PC-9 (cell line): ENCODE measurements at places on chromosomes 16 and 17. TPM values are rescaled to one million over a fixed set of nuclear protein-coding genes. Genes with fewer than 3 reads are reported as not detected.

Gene GRIN2A
- total RNA-seq: not detected in 2 replicates

- no peak overlapping the region for H3K27ac ChIP-seq
- H3K36me3 ChIP-seq: no peaks in the 10 kb centered on the region
- H3K27me3 ChIP-seq: peaks cover 41% of the 10 kb centered on the region
Observed at GRCh38 chr16:1048442-1049112, 24.0 kb upstream of the SSTR5 start.

GRCh38 chr17:73465130-73465952, 153.5 kb upstream of the CDC42EP4 start:
- no peak overlapping the region for H3K27ac ChIP-seq
- no peaks in the 10 kb centered on the region for H3K36me3 ChIP-seq
- H3K4me1 ChIP-seq: no peaks in the 10 kb centered on the region
- no peak overlapping the region for H3K4me3 ChIP-seq

- no peaks in the 10 kb centered on the region for H3K36me3 ChIP-seq
- no peak overlapping the region for H3K27ac ChIP-seq
- H3K27me3 ChIP-seq: peaks cover 6% of the 10 kb centered on the region
- no peaks in the 10 kb centered on the region for H3K4me1 ChIP-seq
- DNase-seq: no peak
Observed at GRCh38 chr17:33038740-33039139, 47.1 kb downstream of the SPACA3 start.

Gene HBA1
- not detected in 2 replicates for total RNA-seq

Gene CTRB2
- not detected in 2 replicates for total RNA-seq

DNA sequence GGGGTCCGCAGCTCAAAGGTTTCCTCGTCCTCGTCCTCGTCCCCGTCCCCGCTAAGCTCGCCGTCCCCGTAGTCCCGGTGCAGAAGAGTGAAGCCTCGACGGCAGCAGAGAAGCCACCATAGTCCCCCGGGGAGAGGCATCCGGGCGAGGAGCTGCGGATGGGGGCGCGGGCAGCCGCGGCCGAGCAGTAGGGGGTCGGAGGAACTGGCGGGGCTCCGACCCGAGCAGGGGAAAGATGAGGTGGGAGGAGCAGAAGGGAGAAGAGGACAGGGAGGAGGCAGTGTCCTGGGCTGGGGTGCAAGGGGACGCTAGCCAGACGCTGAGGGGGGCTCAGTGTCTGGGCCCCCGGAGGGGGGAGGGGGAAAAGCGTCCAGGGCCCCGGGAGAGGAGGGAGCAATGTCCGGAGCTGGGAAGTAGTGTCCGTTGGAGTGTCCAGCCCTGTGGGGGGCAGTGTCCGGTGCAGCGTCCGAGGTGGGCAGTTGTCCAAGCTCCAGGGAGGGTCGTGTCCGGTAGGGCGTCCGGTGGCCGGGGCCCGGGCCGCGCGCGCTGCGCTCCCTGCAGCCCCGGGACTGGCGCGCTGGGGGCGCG, at the start of gene PLEKHH3:
TSS of gene PLEKHH3 (minus strand) at position 571 of the 588 bp plus-strand sequence. CDS start at position 140, 431 bp downstream.
- no peaks in the 10 kb centered on the region for H3K36me3 ChIP-seq
- peaks cover 43% of the 10 kb centered on the region for H3K4me1 ChIP-seq
- H3K27ac ChIP-seq: peak within 1 kb of the TSS; percentile 61
- no peak for DNase-seq
- peak within 1 kb of the TSS; percentile 95 for H3K4me3 ChIP-seq

- no peaks in the 10 kb centered on the region for H3K27me3 ChIP-seq
- no peaks in the 10 kb centered on the region for H3K36me3 ChIP-seq
- 0 out of 2 replicates have a peak, but pooled peaks cover 2% of the 10 kb centered on the region for H3K4me1 ChIP-seq
Observed at GRCh38 chr17:21679256-21680146, 12.8 kb upstream of the KCNJ18 start.

- H3K4me3 ChIP-seq: no peak overlapping the region
- peaks cover 36% of the 10 kb centered on the region for H3K27me3 ChIP-seq
- H3K27ac ChIP-seq: no peak overlapping the region
- H3K4me1 ChIP-seq: no peaks in the 10 kb centered on the region
Observed at GRCh38 chr16:6918646-6919045, 414.0 kb upstream of the RBFOX1 start.

- H3K27me3 ChIP-seq: no peaks in the 10 kb centered on the region
- no peak for DNase-seq
- no peak overlapping the region for H3K4me3 ChIP-seq
- H3K4me1 ChIP-seq: no peaks in the 10 kb centered on the region
- no peak overlapping the region for H3K27ac ChIP-seq
- H3K36me3 ChIP-seq: no peaks in the 10 kb centered on the region
Observed at GRCh38 chr16:85081038-85081437, 31.2 kb downstream of the CIBAR2 start.

Gene CNP
- 60.6 and 64.7 TPM in 2 replicates for total RNA-seq

Gene KRTAP2-1
- total RNA-seq: not detected in 2 replicates

DNA sequence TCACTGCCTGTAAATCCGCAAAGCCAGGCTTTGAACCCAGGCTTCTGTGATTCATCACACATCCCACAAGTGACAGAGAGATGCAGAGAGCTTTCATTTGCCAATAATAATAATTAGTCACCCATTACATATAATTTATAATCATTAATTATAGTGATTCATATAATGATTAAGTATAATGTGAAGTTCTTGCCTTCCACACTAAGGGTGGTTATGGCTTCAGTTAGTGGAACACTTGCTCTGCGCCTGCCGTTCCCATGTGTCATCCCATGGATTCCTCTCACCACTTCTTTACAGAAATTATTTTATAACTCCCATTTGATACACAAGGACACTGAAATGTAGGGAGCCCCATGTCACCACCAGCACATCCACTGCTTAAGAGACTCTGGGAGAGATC, 39.8 kb upstream of the XYLT1 start:
- no peak for DNase-seq
- no peaks in the 10 kb centered on the region for H3K27me3 ChIP-seq
- no peaks in the 10 kb centered on the region for H3K36me3 ChIP-seq
- H3K4me1 ChIP-seq: no peaks in the 10 kb centered on the region

DNA sequence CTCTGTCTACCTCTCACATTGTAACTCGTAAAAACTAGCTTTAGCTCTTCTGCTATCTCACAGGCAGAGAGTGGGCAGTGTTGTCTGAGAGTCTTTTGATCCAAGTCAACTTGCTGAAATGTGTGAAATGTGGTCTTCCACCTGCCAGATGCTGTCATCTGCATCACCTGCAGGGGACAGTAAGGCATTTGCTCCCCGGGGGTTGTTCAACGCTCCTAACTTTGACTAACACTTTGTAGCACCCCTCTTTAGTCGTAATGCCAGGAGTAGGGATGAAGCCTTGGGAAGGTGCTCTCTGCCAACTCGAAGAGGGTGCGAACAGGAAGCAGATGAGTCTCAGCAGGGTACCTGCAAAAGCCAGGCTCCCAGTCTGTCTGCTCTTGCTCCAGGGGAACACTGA, 36.1 kb downstream of the SNX11 start:
- no peaks in the 10 kb centered on the region for H3K4me1 ChIP-seq

Gene KRTAP4-9
- total RNA-seq: not detected in 2 replicates

GRCh38 chr17:75365009-75365930, 40.2 kb downstream of the GRB2 start:
- no peaks in the 10 kb centered on the region for H3K27me3 ChIP-seq
- H3K27ac ChIP-seq: no peak overlapping the region
- H3K4me3 ChIP-seq: no peak overlapping the region
- peaks cover 55% of the 10 kb centered on the region for H3K4me1 ChIP-seq
- DNase-seq: no peak

DNA sequence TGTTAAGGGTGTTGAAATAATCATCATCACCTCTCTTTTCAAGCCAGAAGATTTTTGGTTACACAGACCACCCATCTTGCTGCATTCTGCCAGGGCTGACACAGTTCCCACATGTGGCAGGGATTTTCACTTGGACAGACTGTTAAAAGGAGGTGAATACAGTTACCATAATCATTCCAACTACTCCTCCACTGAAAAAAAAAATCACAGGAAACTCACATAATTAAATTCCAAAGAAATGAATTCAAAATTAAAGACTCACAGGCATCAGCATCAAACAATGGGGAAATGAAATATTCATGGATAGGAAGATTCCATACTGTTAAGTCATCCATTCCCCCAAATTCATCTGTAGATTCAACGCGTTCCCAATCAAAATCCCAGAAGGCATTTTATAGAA, 209.4 kb downstream of the MRTFB start:
- H3K4me3 ChIP-seq: no peak overlapping the region
- no peaks in the 10 kb centered on the region for H3K27me3 ChIP-seq
- no peak for DNase-seq
- H3K4me1 ChIP-seq: peaks cover 12% of the 10 kb centered on the region
- H3K27ac ChIP-seq: no peak overlapping the region
- H3K36me3 ChIP-seq: no peaks in the 10 kb centered on the region

GRCh38 chr16:80006241-80007215, 406.0 kb upstream of the MAF start:
- peak overlapping the region; percentile 29; the same call in 1 of the 2 replicates for H3K4me3 ChIP-seq
- H3K27ac ChIP-seq: no peak overlapping the region
- H3K27me3 ChIP-seq: no peaks in the 10 kb centered on the region

Gene PSMB10
- total RNA-seq: 39.5 and 56.2 TPM in 2 replicates

Gene ADGRG1
- total RNA-seq: 105 and 131 TPM in 2 replicates

DNA sequence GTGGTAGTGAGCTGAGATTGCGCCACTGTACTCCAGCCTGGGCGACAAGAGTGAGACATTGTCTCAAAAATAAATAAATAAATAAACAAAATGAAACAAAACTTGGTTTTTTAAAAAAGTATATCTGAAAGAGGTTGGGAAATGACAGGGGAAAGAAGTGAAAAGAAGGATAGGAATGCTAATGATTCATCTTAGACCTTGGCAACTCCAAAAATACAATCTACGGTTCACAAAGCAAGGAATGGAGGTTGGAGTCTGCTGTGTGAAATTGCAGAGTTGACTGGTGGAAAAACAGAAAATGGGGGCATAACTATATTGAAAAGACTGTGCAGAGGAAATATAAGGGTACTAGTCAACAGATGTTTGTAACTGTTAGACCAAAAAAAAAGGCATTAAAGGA, 40.0 kb upstream of the CD300E start:
- no peaks in the 10 kb centered on the region for H3K4me1 ChIP-seq
- H3K27ac ChIP-seq: no peak overlapping the region
- no peak for DNase-seq

- no peaks in the 10 kb centered on the region for H3K36me3 ChIP-seq
- no peak overlapping the region for H3K4me3 ChIP-seq
- no peaks in the 10 kb centered on the region for H3K4me1 ChIP-seq
- DNase-seq: no peak
- peaks cover 62% of the 10 kb centered on the region for H3K27me3 ChIP-seq
- H3K27ac ChIP-seq: no peak overlapping the region
Observed at GRCh38 chr17:73949903-73950592, 253.4 kb upstream of the RPL38 start.

GRCh38 chr16:86575754-86576557, 2.4 kb upstream of the FOXL1 start:
- H3K4me1 ChIP-seq: no peaks in the 10 kb centered on the region
- no peak overlapping the region for H3K4me3 ChIP-seq
- no peak for DNase-seq
- peaks cover 77% of the 10 kb centered on the region for H3K27me3 ChIP-seq
- H3K27ac ChIP-seq: no peak overlapping the region

DNA sequence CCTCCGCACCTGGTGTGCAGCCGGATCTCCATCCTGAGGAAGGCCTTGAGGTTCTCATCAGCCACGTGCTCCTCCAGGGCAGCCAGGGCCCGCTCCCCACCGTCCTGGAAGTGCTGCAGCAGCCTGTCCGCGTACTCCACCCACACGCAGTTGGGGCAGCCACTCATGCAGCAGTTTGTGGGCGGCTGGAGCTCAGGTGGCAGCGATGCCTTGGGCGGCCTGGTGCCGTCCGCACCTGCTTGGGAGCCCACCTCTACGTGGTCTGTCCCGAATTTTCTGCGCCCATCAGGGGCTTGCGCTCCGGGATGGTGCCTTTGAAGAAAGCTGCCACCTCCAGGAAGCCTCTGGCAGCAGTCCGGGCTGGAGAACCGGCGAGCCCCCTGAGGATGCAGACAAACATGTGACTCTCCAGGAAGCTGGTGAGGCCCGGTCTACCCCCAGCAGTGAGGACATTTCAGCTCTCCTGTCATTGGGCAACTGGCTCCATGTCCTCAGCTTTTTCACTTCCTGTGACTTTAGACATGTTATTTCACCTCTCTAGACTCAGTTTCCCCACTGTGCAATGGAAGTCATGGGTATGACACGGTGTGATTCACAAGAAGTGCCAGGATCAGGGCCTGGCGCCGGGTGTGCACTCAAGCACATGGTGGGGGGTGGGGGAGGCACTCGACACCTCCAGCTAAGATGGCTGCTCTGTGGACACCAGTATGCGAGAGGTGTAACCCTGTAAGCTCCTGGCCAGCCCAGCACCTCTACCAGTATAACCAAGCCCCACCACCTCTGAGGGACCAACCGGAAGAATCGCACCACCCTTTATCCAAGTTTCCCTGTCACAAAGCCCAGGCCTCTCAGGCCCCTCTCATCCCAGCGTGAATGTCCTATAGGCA, 957 bp downstream of the OXLD1 start:
- H3K27me3 ChIP-seq: no peaks in the 10 kb centered on the region

DNA sequence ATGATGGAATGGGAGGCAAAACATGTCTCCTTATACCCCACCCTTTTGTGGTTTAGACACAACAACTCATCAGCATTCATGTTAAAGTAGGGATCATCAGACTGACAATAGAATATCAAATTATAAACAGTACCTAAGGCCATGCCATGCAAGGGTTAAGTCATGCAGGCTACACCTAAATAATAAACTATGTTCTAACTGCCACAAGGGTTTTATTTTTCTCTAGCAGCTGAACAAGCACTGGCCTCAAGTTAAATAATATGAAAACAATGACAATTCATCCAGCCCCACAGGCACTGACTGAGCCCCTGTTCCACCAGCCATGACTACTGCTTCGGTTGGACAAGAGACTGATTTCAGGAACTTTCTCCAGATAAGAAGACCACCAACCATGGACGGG, 164.5 kb upstream of the PIRT start:
- no peak overlapping the region for H3K27ac ChIP-seq
- no peak for DNase-seq
- no peak overlapping the region for H3K4me3 ChIP-seq
- H3K27me3 ChIP-seq: no peaks in the 10 kb centered on the region
- no peaks in the 10 kb centered on the region for H3K36me3 ChIP-seq

DNA sequence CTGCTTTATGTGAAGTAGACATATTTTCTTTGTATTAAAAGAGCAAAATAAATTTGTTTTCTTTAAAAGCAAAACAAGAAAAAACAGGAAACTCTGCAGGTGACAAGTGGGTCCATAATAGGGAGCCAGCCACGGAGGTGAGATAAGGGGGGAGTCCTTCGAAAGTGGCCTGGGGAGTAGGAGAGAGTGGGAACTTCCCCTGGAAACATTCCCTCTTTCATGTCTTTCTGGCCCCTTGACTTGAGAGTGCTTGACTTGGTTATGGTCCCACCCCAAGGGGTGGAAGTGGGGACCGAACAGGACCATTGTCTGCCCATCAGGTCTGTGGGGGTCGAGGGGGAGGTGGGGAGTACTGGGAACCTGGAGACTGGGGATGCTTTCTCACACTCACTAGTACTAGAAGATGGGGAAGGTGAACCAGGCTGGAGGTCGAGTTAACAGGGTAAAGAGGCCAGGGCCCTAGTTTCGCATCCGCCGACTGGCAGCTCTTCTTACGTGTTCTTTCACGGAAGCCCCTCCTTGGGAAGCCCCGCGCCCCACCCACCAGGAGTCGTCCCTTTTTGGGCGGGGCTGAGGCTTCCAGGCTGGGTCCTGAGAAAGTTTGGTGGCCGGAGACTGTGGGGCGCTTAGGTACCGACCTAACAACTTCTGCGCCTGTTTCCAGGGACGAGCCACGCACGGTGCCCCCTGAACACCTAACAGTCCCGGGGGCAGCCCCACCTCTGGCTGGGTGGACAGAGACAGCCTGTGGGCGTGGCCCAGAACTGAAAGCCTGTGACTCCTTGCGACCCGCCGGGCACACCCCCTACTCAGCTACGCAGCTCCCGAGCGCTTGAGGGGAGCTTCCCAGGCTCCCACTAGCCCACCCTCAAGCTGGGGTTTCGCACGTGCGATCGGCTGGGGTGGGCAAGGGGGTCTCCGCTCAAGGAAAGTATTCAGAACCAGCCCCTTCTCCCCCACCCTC, 790 bp downstream of the TRADD start:
- no peaks in the 10 kb centered on the region for H3K36me3 ChIP-seq
- peak overlapping the region; percentile 66 for H3K4me3 ChIP-seq
- H3K4me1 ChIP-seq: peaks cover 9% of the 10 kb centered on the region
- H3K27ac ChIP-seq: peak overlapping the region; percentile 60
